PC-3 (cell line): ENCODE measurements at places on chromosomes 7 and 10. TPM values are rescaled to one million over a fixed set of nuclear protein-coding genes. Genes with fewer than 3 reads are reported as not detected.
A peak's percentile ranks its signal among the peaks of the same experiment; 100 is the strongest.

Gene RHEB
- 87.0 and 99.3 TPM in 2 replicates for total RNA-seq

DNA sequence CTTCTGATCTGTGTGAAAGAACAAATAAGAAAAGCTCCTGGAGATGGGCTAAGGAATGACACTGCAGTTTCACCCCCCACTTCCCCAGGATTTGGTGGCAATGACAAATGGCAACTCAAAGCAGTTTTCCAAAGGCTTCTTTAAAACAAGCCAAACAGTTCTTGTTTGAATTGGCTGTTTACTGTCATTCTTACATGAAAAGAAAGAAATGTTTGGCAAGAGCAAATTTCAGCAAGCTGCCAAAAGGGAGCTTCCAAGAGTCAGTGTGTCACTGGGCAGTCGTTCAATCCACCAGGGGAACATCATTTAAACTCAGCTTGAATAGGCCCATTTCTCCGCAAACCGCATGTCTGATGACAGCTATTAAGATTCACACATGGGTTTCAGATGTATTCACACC lies 119.0 kb upstream of the RHOBTB1 start:
- H3K27ac ChIP-seq: no peak overlapping the region
- H3K27me3 ChIP-seq: peaks cover 33% of the 10 kb centered on the region
- no peaks in the 10 kb centered on the region for H3K36me3 ChIP-seq

- no peaks in the 10 kb centered on the region for H3K4me1 ChIP-seq
- DNase-seq: peak; percentile 60
- no peaks in the 10 kb centered on the region for H3K27me3 ChIP-seq
- no peak overlapping the region for H3K27ac ChIP-seq
- H3K4me3 ChIP-seq: no peak overlapping the region
- peaks cover 90% of the 10 kb centered on the region for H3K36me3 ChIP-seq
Observed at GRCh38 chr10:93352638-93353383, 129.3 kb downstream of the MYOF start.

DNA sequence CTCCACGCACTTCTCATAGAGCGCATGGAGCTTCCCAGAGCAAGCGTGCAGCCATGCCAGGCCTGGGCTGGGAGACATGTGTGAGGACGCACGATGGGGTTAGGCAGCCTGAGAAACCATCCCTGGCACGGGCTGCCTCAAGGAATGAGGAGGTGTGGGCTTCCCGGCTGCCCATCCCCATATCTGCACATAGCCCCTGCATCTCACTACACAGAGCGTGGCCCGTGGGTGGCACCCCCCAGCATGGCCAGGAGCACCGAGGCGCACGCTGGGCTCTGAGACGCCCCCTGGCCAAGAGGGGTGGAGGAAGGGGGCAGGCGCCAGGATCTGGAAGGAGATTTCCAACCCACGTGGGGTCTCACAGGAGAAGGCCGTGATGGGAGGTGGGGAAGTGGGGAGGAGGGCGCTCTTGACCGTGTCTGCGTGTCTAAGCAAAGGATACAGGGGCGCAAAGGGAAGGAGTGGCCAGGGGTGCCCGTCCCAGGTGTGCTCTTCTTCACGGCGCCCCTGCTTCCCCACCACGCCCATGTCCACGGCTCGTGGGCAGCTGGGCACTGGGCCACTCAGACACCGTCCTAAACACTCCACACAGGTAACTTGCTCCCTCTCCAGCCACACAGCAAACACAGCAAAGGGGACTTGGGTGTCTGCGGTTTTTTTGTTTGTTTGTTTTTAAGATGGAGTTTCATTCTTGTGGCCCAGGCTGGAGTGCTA lies 340.5 kb downstream of the PTPRN2 start:
- no peak overlapping the region for H3K27ac ChIP-seq
- no peaks in the 10 kb centered on the region for H3K4me1 ChIP-seq
- DNase-seq: no peak
- H3K36me3 ChIP-seq: no peaks in the 10 kb centered on the region

Gene FAM131B
- total RNA-seq: 6.9 and 7.7 TPM in 2 replicates

DNA sequence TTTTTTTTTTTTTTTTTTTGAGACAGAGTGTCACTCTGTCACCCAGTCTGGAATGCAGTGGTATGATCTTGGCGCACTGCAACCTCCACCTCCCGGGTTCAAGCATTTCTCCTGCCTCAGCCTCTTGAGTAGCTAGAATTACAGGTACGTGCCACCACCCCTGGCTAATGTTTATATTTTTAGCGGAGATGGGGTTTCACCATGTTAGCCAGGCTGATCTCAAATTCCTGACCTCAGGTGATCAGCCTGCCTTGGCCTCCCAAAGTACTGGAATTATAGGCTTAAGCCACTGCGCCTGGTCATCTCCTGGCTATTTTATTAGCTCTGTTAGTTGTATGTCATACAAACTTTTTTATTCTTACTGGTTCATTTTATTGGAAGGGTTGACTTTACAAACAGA lies 103.0 kb downstream of the LCOR start:
- DNase-seq: no peak
- H3K27ac ChIP-seq: no peak overlapping the region
- H3K27me3 ChIP-seq: no peaks in the 10 kb centered on the region
- no peaks in the 10 kb centered on the region for H3K4me1 ChIP-seq

Gene EVX1
- 0.33 and 0.35 TPM in 2 replicates for total RNA-seq

- DNase-seq: no peak
- H3K27me3 ChIP-seq: no peaks in the 10 kb centered on the region
- H3K36me3 ChIP-seq: no peaks in the 10 kb centered on the region
- H3K4me1 ChIP-seq: no peaks in the 10 kb centered on the region
Observed at GRCh38 chr7:149409895-149410294, 51.0 kb downstream of the ZNF777 start.

DNA sequence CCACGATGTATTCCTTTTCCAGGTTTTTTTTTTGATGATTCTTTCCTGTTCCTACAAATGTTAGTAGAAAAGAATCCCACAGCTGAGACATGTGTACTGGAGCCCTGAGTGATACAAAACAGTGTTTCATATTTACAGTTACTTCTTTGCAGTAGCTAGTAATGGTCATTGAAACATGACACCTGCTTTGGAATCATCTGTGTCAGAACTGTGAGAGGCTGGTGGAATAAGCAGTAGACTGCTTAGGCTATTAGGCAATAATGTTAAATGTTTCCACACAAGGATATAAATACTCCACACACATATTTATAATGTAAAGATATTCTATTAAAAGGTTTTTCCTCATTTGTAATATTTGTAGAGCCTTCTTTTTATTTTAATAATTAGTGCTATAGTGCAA lies 394.0 kb downstream of the THSD7A start:
- H3K36me3 ChIP-seq: no peaks in the 10 kb centered on the region
- no peak overlapping the region for H3K27ac ChIP-seq
- no peak overlapping the region for H3K4me3 ChIP-seq
- no peaks in the 10 kb centered on the region for H3K27me3 ChIP-seq
- DNase-seq: peak; percentile 21

Gene PDE6C
- total RNA-seq: not detected in 2 replicates

- H3K27me3 ChIP-seq: no peaks in the 10 kb centered on the region
- peaks cover 49% of the 10 kb centered on the region for H3K4me1 ChIP-seq
- no peak overlapping the region for H3K27ac ChIP-seq
- no peaks in the 10 kb centered on the region for H3K36me3 ChIP-seq
- no peak overlapping the region for H3K4me3 ChIP-seq
Observed at GRCh38 chr10:62031507-62031906, 130.0 kb downstream of the ARID5B start.

Gene SP8
- total RNA-seq: not detected in 2 replicates

Gene DNAJC12
- 14.2 and 15.5 TPM in 2 replicates for total RNA-seq

DNA sequence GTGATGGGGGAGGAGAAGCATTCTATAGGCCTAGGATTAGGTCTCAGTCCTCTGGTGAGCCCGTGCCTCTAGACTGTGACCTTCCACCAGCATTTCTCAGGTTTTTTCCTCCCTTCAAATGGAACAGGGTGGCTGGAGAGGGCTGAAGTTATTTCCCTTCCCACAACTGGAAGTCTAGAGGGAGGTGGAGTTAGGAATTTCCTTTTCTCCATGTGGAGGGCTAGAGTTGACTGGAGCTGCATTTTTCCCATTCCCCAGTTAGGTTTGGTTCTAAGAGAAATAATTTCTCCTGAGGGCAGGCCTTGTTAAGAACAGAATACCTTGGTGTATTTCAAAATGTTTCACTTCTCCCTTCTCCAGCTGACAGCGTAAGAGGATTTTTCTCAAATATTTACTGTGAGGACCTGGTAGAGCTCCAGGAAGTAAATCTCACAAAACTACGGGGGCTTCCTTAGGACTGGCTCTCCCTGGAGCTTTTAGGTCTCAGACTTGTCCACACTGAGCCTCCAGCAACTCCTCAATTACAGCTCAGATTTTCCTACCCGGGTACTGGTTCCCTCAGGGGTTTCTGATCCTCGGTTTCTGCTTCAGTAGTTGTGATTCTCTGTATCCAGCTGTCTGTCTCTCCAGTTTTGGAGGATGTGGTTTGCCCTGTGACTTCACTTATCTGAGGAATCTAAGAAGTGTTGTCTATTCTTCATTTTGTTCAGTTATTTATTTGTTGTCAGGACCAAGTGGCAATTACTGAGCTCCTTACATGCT lies 6.0 kb upstream of the REEP3 start:
- H3K27me3 ChIP-seq: no peaks in the 10 kb centered on the region
- H3K4me1 ChIP-seq: peaks cover 56% of the 10 kb centered on the region
- 0 out of 2 replicates have a peak, but pooled peaks cover 10% of the 10 kb centered on the region for H3K36me3 ChIP-seq
- H3K27ac ChIP-seq: peak overlapping the region; percentile 41

Gene SGMS1
- total RNA-seq: 61.4 and 68.2 TPM in 2 replicates

- H3K36me3 ChIP-seq: no peaks in the 10 kb centered on the region
- DNase-seq: no peak
- H3K4me3 ChIP-seq: no peak overlapping the region
- no peaks in the 10 kb centered on the region for H3K4me1 ChIP-seq
Observed at GRCh38 chr10:15843695-15844094, 16.6 kb downstream of the MINDY3 start.

GRCh38 chr10:10213237-10213636 lies 804.4 kb upstream of the CELF2 start:
- H3K4me3 ChIP-seq: no peak overlapping the region
- DNase-seq: no peak
- H3K27me3 ChIP-seq: no peaks in the 10 kb centered on the region
- H3K4me1 ChIP-seq: no peaks in the 10 kb centered on the region

Gene PIK3AP1
- 3.7 and 4.7 TPM in 2 replicates for total RNA-seq

GRCh38 chr10:118986815-118987790 lies 42.4 kb upstream of the NANOS1 start:
- H3K27ac ChIP-seq: no peak overlapping the region
- no peaks in the 10 kb centered on the region for H3K36me3 ChIP-seq
- H3K4me3 ChIP-seq: no peak overlapping the region
- H3K4me1 ChIP-seq: no peaks in the 10 kb centered on the region

Gene FAM24A
- total RNA-seq: not detected in 2 replicates

Gene HBP1
- 13.0 and 17.6 TPM in 2 replicates for total RNA-seq

DNA sequence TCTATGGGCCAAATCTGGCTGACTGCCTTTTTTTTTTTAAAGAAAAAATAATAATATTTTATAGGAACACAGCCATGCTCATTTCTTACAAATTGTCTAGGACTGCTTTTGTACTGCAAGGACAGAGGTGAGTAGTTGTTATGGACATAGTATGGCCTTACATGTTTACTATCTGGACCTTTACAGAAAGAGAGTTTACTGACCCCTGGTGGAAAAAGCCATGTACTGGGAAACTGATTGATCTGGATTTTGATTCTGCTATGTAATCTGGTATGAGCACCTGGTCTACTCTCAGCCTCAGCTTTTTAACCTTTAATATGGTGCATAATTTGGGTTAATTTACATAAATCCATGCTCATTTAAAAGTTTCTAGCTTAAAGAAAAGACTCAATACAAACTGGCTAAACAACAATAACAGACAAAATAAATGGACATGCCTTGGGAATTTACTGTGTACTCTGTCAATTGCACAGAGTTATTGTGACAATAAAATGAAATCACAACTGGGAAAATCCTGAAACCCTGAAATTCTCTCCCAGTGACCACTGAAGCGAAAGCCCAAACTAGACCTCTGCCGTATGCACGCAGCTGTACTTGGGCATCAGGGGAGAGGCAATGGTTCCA lies 260.7 kb downstream of the BMPER start:
- H3K27me3 ChIP-seq: no peaks in the 10 kb centered on the region
- H3K36me3 ChIP-seq: no peaks in the 10 kb centered on the region
- H3K4me3 ChIP-seq: no peak overlapping the region
- H3K27ac ChIP-seq: no peak overlapping the region

DNA sequence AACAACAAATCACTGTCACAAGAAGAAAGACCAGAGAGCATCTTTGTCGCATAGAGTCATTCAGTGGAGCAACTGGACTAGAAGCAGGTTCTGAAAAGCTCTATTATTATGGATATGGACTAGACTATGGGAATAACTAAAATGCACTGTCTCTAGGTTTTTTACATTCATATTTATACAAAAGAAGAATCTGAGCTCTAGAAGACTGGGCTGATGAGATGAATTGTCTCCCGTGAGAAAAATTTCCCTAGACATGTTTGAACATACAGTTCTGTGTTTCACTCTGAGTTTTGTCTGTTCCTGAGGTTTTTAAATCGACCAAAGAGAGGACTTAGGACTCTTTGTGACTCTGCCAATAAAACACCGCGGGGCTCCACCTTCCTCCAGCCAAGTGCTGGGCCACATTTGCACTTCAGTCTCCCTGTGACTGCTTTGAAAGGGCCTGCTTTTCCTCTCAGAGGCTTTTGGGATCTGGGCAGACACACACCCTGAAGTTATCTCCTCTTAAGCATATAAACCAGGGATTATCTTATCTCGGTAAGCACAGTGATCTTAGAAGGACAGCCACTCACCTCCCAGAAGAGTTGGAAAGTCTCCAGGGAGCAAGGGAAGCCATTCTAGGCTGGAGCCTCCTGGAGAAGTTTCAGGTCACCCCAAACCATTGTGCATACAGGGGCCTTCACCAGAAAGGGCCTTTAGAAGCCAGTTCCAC lies 101.0 kb upstream of the JCAD start:
- H3K36me3 ChIP-seq: no peaks in the 10 kb centered on the region
- no peak overlapping the region for H3K4me3 ChIP-seq
- H3K27me3 ChIP-seq: no peaks in the 10 kb centered on the region
- no peak for DNase-seq

DNA sequence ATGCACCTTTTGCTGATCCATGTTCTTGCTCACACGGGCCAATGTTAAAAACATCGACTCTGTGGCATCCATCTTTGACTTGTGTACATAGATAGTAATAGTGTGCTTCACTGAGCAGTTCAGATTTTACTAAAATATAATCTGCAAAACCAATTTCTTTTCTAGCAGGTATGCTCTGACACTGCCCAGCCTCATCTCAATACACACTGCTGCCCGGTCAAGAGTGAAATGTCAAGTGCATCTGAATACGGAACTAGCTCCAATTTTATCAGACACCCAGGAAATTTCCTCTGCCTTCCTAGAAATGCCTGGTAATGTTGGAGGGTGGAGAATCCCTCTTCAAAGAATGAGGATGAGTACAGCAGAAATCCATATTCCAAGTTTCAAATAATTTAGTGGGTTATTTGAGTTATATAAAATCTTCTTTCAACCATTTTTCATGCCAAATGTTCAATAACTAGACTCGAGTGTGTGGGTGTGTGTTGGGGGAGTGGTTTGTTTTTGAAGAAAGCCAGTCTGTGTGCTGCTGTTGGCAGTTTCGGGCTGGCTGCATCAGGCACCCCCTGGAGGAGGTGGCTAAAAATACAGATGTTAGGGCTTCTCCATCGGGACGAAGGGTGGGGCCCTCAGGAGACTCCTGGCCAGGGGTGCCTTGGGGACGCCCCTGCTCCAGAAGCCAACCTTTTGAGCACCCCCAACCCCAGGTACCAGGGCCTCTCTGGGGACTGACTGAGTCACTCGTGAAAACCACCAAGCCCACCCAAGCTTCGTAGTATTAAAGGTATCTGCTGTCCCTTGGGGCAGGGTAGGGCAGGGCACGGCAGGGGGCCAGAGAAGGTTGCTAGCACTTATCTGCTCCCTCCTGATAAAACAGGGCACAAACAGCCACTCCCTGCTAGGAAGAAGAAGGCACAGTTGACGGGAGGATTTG lies 15.4 kb downstream of the CTBP2 start:
- no peaks in the 10 kb centered on the region for H3K27me3 ChIP-seq
- no peak for DNase-seq
- H3K4me1 ChIP-seq: peaks cover 24% of the 10 kb centered on the region
- H3K36me3 ChIP-seq: peaks cover 4% of the 10 kb centered on the region
- no peak overlapping the region for H3K4me3 ChIP-seq
- H3K27ac ChIP-seq: no peak overlapping the region
